ENCODE measurements at places on chromosomes 16 and 17.

GRCh38 chr16:14125708-14126107 is 54.6 kb downstream of the MRTFB start:
- no peak for DNase-seq

- peak; percentile 83 for DNase-seq
Measured at GRCh38 chr17:1627982-1628855, at the start of gene SLC43A2. Gene SLC43A2 (minus strand): TSS chr17:1628834. CDS start chr17:1627874, 960 bp downstream.

- no peak for DNase-seq
Measured at GRCh38 chr17:17983376-17983775, 10.7 kb downstream of the DRC3 start.

- DNase-seq, result no peak
Measured at GRCh38 chr17:12659500-12659899, 6.2 kb upstream of the MYOCD start.

DNA sequence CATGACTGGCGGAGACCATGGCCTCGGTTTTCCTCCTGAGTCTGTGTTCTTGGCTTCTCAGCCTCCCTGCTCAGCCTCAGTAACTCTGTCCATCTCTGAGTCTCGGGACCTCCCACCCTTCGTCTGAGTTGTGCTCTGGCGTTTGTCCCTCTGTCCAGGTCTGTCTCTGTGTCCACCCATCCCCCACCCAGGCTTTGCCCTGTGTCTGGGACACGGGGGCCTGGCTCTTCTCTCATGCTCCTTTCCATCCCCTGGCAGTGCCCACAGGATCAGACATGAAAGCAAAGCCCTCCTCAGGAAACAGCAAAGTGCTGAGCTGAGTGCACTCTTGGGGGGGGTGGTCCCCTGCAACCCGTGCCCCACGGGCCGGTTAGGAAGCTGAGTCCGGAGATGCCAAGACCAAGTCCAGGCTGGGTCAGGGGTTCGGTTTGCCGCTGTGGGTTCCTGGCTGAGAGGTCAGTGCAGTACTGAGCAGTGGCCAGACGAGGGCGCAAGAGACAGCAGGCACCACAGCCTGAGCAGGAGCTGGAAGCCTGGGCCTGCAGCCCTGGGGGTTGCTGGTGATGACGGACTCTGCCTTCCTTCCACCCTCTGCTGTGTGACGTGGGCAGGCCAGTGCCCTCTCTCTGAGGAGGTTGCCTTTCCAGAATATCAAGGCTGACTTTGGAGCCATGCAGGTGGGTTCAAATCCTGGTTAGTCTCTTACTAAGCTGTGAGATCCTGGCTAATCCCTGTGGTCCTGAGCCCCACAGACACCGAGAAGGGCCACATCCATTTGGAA is 2.5 kb downstream of the P2RX1 start:
- peak; percentile 78 for DNase-seq

- no peak for DNase-seq
Measured at GRCh38 chr16:78326731-78327130, 227.3 kb downstream of the WWOX start.

DNA sequence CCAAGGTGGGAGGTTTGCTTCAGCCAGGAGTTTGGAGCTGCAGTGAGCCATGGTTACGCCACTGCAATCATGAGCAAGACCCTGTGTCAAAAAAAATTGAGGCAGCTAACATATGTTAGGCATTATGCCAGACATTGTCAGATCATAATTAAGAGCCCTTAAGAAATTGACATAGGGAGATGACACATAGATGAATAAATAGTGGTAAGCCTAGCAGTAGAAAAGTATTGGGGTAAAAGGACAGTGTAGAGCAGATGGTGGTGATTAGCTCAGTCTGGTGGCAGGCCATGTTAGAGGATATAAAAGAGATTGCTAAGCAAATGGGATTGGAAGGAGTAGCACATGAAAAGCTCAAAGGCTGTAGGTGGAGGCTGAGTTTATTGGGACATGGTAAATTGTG is 22.6 kb downstream of the SRCAP start:
- no peak for DNase-seq

DNA sequence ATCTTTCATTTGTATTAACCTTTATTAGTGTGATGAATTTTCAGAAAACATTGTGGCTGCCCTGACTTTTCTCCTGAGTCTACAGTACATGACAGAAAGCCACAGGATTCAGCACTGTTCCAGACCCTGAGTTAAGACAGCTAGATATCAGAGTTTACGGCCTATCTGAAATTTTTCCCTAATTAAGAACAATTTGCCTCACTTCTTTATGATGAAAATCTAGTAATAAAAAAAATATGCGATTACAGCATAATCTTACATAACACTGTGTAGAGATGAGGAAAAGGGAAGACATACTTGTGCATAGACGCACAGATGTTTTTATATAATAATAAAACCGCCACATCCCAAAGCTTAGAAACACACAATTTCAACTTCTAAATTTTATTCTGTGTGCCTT is 7.3 kb downstream of the SPOP start:
- no peak for DNase-seq

GRCh38 chr17:8153957-8154607 is 1.9 kb upstream of the PER1 start:
- peak; percentile 88 for DNase-seq
